H7 (cell line): ENCODE measurements at places on chromosomes 16 and 17.
A peak's percentile ranks its signal among the peaks of the same experiment; 100 is the strongest.

GRCh38 chr16:4682616-4683254 is 10.6 kb upstream of the NUDT16L1 start:
- peak; percentile 97 for DNase-seq

GRCh38 chr16:61940611-61941010 is 95.6 kb downstream of the CDH8 start:
- DNase-seq, result no peak

GRCh38 chr16:2252806-2253148 is 1.4 kb upstream of the ECI1 start:
- DNase-seq, result peak; percentile 42

DNA sequence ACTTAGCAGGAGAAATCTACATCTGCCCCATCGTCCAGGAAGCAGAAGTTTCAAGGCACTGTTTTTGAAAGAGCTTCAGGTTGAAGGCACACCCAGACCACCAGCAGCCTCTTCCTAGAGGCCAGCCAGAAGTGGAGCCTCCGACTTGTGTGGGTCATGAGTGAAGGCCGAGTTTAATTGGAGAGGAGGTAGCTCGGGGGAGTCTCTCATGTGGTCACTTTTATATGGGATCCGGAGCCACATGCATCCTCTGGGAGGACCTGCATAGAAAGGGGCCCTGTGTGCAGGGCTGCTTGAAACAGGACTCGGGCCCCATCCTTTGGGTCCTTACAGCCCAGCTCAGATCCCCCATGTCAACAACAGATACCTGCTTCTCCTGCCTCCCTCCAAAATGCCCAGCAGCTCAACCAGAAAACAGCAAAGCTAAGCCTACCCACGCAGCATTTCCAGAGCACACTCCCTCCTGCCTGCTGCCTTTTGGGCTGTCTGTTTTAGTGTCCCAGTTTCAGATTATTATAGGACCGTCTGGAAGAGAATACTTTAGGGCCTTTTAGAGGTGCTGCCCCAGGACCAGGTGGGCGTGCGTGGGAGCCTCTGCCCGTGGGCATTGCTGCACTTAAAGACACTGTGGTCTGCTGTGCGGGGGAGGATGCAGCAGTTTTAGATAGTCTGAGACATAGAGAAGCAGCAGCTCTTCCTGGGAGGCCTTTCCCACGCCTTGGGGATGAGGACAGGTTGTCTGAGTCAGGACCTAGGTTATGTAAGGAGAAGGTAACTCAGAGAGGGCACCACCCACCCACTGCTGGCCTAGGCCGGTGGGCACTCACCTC is 29.5 kb downstream of the MPRIP start:
- DNase-seq, result no peak

- peak; percentile 62 for DNase-seq
Measured at GRCh38 chr17:59561042-59561441, 4.4 kb upstream of the DHX40 start.
